Glutamatergic neuron (in vitro differentiated cells): ENCODE measurements at places on chromosomes 1 and 21. TPM values are rescaled to one million over a fixed set of nuclear protein-coding genes. Genes with fewer than 3 reads are reported as not detected.

DNA sequence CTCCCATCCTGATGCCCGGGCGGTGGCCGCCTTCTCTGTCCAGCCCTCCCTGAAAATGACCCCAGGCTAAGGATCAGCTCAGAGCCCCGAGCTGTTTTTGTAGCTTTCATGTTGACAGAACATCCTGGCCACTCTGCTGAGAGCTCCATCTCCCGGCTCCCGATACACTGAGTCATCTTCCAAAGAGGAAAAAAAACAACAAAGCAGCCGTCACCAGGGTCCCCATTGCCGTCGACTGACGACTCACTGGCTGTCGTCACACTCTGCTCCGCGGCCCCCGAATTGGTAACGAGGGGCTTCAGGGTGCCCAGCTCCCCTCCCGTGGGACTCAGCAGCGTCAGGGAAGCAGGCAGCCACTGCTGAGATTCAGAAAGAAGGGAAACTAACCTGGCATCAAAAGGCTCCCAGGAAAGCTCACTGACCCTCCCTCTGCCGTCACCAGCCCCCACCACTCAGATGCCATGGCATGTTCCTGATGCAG, 67.2 kb downstream of the CD46 start:
- no peak overlapping the region for H3K27ac ChIP-seq
- H3K27me3 ChIP-seq = peaks cover 7% of the 10 kb centered on the region
- peaks cover 14% of the 10 kb centered on the region for H3K4me1 ChIP-seq
- H3K36me3 ChIP-seq = no peaks in the 10 kb centered on the region
- no peak for DNase-seq

- no peak for DNase-seq
- H3K36me3 ChIP-seq = no peaks in the 10 kb centered on the region
- H3K27me3 ChIP-seq = no peaks in the 10 kb centered on the region
- H3K4me1 ChIP-seq = no peaks in the 10 kb centered on the region
These were observed 40.5 kb downstream of the AMY1C start for GRCh38 chr1:103790172-103790571.

- H3K27me3 ChIP-seq = no peaks in the 10 kb centered on the region
- H3K27ac ChIP-seq = no peak overlapping the region
These were observed 22.3 kb downstream of the CDC42 start for GRCh38 chr1:22074803-22075202.

GRCh38 chr1:7006996-7007871, 222.0 kb downstream of the CAMTA1 start:
- no peak for DNase-seq
- H3K27me3 ChIP-seq = peaks cover 2% of the 10 kb centered on the region
- no peaks in the 10 kb centered on the region for H3K4me1 ChIP-seq

GRCh38 chr1:150686275-150686674, 10.7 kb downstream of the GOLPH3L start:
- no peak overlapping the region for H3K4me3 ChIP-seq
- DNase-seq = no peak
- no peaks in the 10 kb centered on the region for H3K27me3 ChIP-seq
- no peak overlapping the region for H3K27ac ChIP-seq
- H3K36me3 ChIP-seq = no peaks in the 10 kb centered on the region
- H3K4me1 ChIP-seq = no peaks in the 10 kb centered on the region

- no peak for DNase-seq
- no peak overlapping the region for H3K4me3 ChIP-seq
- peaks cover 5% of the 10 kb centered on the region for H3K36me3 ChIP-seq
- H3K27me3 ChIP-seq = peaks cover 8% of the 10 kb centered on the region
These were observed 9.0 kb downstream of the LRRC47 start for GRCh38 chr1:3787349-3787715.

- no peak overlapping the region for H3K27ac ChIP-seq
- no peak for DNase-seq
- H3K27me3 ChIP-seq = peaks cover 2% of the 10 kb centered on the region
- no peaks in the 10 kb centered on the region for H3K36me3 ChIP-seq
- H3K4me1 ChIP-seq = no peaks in the 10 kb centered on the region
These were observed 1011.1 kb downstream of the PLA2G4A start for GRCh38 chr1:187839873-187840272.

GRCh38 chr1:50704126-50704525, 255.9 kb downstream of the FAF1 start:
- no peaks in the 10 kb centered on the region for H3K36me3 ChIP-seq
- H3K27me3 ChIP-seq = peaks cover 2% of the 10 kb centered on the region
- H3K4me1 ChIP-seq = peaks cover 47% of the 10 kb centered on the region
- no peak overlapping the region for H3K27ac ChIP-seq

DNA sequence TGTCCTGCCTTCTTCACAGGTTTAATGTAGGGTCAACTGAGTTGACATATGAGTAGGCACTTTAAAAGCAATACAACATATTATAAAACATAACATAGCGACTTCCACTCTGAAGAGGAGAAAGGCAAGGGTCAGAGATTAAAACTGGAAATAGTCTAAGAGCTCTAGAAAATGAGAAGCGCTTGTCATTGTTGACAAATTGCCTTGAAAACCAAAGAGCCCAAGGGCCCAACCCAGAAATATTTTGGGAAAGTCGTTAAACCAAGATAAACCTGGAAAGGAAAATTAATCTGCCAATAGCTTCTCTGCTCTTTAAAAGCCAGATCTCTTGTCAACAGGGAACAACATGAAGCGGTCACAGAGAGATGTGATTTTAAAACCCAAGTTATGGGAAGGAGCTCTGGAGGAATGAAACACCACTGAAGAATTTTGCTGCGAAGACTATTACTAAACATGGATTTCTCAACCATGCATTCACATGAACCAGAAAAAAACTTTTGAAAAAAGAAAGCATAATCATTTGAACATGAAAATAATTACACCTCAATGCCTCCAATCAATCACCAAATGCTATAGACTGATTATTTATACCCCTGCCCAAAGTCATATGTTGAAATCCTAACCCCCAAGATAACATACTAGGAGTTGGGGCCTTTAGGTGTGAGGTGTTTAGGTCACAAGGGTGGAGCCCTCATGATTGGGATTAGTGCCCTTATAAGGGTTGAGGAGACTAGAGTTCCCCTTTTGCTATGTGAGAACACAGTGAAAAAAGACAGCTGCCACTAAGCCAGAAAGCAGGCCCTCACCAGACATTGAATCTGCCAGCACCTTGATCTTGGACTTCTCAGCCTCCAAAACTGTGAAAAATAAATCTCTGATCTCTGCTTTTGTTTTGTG, 33.0 kb upstream of the MTF1 start:
- no peak overlapping the region for H3K27ac ChIP-seq
- DNase-seq = no peak
- no peaks in the 10 kb centered on the region for H3K36me3 ChIP-seq
- H3K4me1 ChIP-seq = no peaks in the 10 kb centered on the region
- H3K27me3 ChIP-seq = no peaks in the 10 kb centered on the region

GRCh38 chr1:151287341-151287699, 5.2 kb downstream of the ZNF687 start:
- no peak overlapping the region for H3K27ac ChIP-seq
- H3K27me3 ChIP-seq = peaks cover 13% of the 10 kb centered on the region
- H3K4me1 ChIP-seq = peaks cover 21% of the 10 kb centered on the region
- peaks cover 8% of the 10 kb centered on the region for H3K36me3 ChIP-seq
- no peak for DNase-seq

- H3K36me3 ChIP-seq = no peaks in the 10 kb centered on the region
- peaks cover 15% of the 10 kb centered on the region for H3K4me1 ChIP-seq
- no peak overlapping the region for H3K4me3 ChIP-seq
These were observed 37.7 kb downstream of the VTCN1 start for GRCh38 chr1:117173006-117173405.

- H3K4me1 ChIP-seq = peaks cover under 1% of the 10 kb centered on the region
- H3K36me3 ChIP-seq = peaks cover 4% of the 10 kb centered on the region
- DNase-seq = no peak
- H3K27me3 ChIP-seq = peaks cover 7% of the 10 kb centered on the region
These were observed 64.2 kb upstream of the ERRFI1 start for GRCh38 chr1:8090241-8090702.

DNA sequence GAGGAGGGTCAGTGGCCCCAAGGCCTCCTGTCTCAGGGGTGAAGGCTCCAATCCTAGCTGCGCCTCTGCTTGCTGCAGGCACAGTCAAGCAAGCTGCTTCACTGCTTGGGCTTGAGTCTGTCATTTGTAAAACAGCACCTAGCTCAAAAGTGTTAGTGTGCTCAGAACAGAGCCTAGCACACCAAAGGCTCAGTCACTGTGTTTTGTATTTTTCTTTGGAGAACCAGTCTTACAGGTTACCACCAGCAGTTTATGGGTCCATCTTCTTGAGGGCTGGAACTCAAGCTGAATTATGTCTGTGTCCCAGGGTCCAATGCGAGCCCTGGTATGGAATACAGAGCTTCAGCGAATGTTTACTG, 113.6 kb downstream of the DMRTB1 start:
- peaks cover 31% of the 10 kb centered on the region for H3K4me1 ChIP-seq
- H3K4me3 ChIP-seq = no peak overlapping the region
- DNase-seq = no peak
- no peak overlapping the region for H3K27ac ChIP-seq
- peaks cover 6% of the 10 kb centered on the region for H3K36me3 ChIP-seq

DNA sequence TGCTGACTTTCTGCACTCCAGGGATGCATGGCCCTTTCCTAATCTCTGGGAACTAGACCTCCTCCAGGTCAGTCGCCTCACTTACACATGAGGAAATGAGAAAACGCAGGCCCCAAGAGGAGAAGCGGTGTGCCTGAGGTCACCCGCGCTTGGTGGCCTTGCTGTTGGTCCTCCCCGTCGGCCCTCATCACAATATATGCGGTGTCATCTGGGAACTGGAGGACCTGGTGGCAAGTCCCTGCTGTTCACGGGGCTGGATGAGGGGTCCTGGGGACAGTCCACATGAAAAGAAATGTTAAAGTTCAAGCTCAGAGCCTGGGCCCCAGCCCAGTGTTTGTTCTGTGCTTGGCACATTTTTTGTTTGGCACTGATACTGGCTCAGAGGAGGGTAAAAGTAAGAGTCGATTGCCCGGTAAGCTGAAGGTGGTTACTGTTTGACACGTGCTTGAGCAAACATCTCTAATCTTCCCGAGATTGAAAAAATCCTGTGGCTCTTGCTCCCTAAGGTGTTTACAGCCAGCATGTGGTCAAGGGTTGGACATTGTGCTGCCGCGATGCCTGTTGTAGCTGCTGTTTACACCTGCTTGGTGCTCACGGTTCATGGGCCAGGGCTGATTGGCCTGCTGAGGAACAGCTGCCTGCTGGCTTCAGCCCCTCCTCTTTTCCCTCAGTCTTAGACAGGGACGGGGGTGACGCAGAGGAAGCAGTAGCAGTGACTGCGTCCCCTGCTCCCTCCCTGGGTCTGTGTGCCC, 5.2 kb downstream of the COQ8A start:
- H3K27me3 ChIP-seq = peaks cover 10% of the 10 kb centered on the region
- peak overlapping the region; percentile 67 for H3K27ac ChIP-seq
- peaks cover 49% of the 10 kb centered on the region for H3K4me1 ChIP-seq
- H3K4me3 ChIP-seq = peak overlapping the region; percentile 48
- no peak for DNase-seq

- no peaks in the 10 kb centered on the region for H3K36me3 ChIP-seq
- no peak overlapping the region for H3K4me3 ChIP-seq
- H3K4me1 ChIP-seq = peaks cover 13% of the 10 kb centered on the region
- DNase-seq = no peak
- H3K27ac ChIP-seq = peak overlapping the region; percentile 17
These were observed 13.9 kb downstream of the ARID4B start for GRCh38 chr1:235313931-235314678.

DNA sequence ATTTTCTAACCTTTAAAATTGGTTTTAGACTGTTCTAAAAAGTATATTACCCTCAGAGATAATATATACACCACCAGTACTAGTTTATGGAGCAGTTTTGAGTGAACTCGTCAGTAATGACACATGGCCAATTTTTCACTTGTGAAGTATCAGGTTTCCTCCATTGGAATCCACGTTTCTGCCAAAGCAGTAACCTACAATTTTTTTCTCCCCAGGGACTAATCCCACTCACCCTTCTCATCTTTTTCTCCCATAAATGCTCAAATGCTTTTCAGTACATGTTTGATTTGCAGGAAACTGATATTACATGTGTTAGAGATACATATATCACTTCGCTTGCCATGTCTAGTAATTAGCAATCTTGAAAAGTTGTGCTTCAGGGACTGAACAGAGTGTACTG, 94.1 kb downstream of the COL24A1 start:
- no peaks in the 10 kb centered on the region for H3K27me3 ChIP-seq
- H3K4me1 ChIP-seq = peaks cover 4% of the 10 kb centered on the region
- H3K4me3 ChIP-seq = no peak overlapping the region
- no peaks in the 10 kb centered on the region for H3K36me3 ChIP-seq
- H3K27ac ChIP-seq = no peak overlapping the region
- DNase-seq = no peak

DNA sequence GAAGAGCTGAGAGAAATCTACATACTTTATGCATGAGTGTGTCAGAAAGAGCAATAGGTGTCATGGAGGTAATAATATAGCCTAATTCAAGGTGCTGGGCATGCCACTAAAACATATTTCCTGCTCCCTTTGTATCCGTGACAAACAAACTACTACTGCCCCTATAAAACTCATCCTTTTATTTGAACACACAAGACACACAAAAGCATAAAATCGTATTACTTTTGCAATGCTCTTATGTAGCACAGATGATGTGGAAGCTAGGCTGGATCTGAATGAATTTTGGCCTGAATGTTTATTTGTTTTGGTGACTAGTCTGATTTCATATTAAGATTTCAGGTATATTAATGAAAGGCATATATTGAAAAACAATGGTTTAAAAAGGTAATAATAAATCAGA, 239.3 kb upstream of the NEGR1 start:
- no peak overlapping the region for H3K27ac ChIP-seq
- H3K4me3 ChIP-seq = no peak overlapping the region
- no peak for DNase-seq

- H3K27me3 ChIP-seq = no peaks in the 10 kb centered on the region
- DNase-seq = no peak
- no peaks in the 10 kb centered on the region for H3K4me1 ChIP-seq
- peaks cover 5% of the 10 kb centered on the region for H3K36me3 ChIP-seq
- no peak overlapping the region for H3K27ac ChIP-seq
These were observed 6.8 kb upstream of the KPNA6 start for GRCh38 chr1:32100807-32101708.

DNA sequence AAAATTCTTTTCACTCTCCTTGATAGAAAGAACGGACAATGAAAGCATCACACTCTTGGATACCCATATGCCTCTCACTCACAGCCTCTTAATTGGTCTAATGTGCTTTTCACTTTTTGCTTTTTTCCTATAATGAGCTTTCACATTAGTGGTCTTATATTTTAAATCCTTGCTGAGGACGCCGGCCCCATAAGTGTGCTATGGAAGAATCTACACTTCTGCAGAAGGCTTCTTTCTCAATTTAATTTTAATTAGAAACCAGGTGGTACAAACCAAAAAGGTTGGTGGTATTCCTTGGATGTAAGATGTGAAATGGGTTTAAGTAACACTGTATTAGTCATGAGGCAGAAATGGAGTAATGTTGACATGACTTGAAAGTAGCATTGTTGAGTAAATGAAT, 190.6 kb upstream of the NFIA start:
- DNase-seq = no peak
- no peak overlapping the region for H3K4me3 ChIP-seq
- peaks cover 6% of the 10 kb centered on the region for H3K27me3 ChIP-seq
- H3K4me1 ChIP-seq = peaks cover 60% of the 10 kb centered on the region
- peak overlapping the region; percentile 70 for H3K27ac ChIP-seq

Gene CLCA4
- not detected for total RNA-seq

Gene KIF17
- total RNA-seq = 1.6 TPM

Gene MANEAL
- total RNA-seq = 112 TPM

Gene COQ8A
- total RNA-seq = 41.9 TPM

Gene BARHL2
- 0.27 TPM for total RNA-seq

Gene DUSP12
- 48.4 TPM for total RNA-seq

Gene RGS8
- 3.5 TPM for total RNA-seq

Gene LHX8
- not detected for total RNA-seq

Gene C1QTNF12
- total RNA-seq = 9.1 TPM

Gene HSF2BP
- 1.0 TPM for total RNA-seq

Gene CCDC24
- 6.3 TPM for total RNA-seq

Gene CCDC185
- not detected for total RNA-seq

Gene LSM10
- 44.4 TPM for total RNA-seq
